ENCODE measurements at places on chromosomes 2 and 18. TPM values are rescaled to one million over a fixed set of nuclear protein-coding genes. Genes with fewer than 3 reads are reported as not detected.

- peak; percentile 44 for DNase-seq
Measured at GRCh38 chr2:43044093-43044681, 182.2 kb downstream of the ZFP36L2 start.

TXNDC2 gene
- not detected for polyA plus RNA-seq

DNA sequence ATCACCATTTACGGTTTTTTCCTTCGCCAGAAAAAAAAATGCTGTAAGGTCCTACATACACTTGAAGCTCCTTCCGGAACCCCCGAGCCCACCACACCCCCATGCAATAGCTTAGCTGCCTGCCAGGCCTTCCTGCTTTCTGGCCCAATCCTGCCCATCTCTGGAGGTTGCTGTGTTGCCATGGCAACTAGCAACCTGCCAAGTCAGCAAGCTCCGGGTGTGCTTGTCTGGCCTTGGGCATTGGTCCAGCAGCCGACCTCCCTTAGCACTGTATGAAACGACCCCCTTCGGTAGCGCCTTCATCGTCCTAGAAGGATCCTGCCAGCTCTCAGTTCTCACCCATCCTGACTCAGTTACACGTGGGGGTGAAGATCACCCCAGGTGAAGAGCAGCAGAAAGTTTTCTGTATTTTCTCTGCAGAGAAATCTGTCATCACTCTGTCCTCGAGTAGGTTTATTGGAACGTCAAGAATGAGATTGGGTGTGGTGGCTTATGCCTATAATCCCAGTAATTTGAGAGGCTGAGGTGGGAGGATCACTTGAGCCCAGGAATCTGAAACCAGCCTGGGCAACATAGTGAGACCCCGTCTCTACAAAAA lies 47.4 kb upstream of the MTCL1 start:
- DNase-seq: no peak

DNA sequence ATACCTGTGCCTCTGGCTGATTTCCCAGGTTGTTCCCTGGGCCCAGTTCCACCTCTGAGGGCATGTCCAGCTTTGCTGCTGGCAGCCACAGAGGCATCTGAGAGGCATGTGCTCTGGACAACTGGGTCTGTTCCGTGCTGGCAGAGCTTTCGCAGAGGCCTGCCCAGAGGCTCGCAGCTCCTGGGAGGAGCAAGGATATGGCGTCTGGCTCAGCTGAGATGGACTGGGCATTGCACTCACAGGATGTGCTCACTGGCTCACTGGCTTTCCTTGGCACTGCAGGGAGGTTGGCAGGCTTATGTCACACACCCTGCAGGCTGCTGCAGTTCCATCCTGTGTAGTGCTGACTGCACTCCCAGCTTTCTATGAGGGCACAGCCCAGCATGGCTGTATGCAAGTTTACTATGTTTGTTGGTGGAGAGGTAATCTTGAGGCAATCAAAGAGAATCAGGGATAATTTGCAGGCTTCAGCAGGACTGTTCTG lies 172.3 kb downstream of the PRKCE start:
- peak; percentile 95 for DNase-seq

GRCh38 chr2:154495455-154495868 lies 203.0 kb upstream of the KCNJ3 start:
- no peak for DNase-seq

DNA sequence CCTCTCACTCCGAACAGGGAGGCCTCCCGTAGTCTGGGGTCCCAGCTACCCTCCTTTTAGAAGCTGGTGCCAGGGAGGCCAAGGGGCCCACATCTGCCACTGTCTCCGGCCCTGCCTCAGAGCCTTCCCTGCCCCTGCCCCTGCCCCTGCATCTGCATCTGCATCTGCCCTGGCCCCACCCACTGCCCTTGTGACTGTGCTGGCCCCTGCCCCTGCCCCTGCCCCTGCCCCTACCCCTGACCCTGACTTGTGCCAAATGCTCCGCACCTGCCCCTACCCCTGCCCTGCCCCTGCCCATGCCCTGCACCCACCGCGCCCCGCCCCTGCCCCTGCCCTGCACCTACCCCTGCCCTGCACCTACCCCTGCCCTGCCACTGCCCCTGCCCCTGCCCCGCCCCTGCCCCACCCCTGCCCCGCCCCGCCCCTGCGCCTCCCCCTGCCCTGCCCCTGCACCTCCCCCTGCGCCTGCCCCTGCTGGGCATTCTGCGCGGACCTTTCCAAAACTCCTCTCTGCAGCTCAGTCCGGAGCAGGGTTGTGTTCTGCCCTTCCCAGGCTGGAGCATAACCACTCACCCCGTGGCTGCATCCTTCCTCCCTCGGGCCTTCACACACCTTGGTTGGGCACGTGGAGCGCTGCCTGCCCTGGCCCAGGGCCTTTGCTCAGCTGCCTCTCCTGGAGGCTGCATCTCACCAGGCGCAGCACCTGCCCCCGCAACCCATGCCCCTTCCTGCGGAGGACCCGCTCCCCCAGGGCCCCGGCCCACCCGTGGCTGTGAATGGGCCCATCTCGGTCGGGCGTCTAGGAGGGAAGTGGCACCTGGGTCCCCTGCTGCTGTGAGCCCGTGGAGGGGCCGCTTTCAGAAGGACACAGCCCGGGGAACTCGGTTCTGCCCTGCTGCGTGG lies 5.4 kb downstream of the SNTG2 start:
- no peak for DNase-seq

GRCh38 chr2:100765481-100765880 lies 54.5 kb upstream of the NPAS2 start:
- DNase-seq: no peak

UPP2 gene
- not detected for polyA plus RNA-seq

DNA sequence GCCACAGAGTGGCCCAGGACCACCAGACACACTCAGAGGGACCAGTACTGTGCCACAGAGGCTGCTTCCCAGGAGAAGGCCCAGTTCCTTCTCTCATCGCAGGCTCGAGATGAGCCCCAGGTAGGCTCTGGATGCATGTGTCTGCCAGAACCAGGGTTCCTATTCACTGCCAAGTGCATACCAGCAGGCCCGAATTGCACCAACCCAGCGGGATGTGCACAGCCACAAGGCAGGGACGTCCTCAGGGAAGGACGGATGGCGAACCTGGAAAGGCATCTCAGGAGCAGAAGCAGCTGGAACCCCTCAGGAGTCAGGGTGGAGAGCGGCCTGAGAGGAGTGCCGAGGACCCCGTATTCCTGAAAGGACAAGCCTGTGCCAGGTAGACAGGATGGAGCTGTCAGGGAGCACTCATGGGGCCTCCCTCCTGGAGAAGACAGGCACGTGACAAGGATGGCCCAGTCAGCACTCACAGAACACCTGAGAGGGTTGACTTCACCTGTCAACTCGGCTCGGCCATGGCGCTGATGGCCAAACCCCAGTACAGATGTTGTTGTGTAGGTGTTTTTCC lies 73.7 kb downstream of the PTGR3 start:
- no peak for DNase-seq

GRCh38 chr2:160125828-160126227 lies 63.4 kb upstream of the PLA2R1 start:
- no peak for DNase-seq

GRCh38 chr2:217216982-217217381 lies 357.1 kb upstream of the TNP1 start:
- DNase-seq: no peak

GRCh38 chr2:160145471-160145870 lies 54.6 kb downstream of the ITGB6 start:
- DNase-seq: no peak

- DNase-seq: no peak
Measured at GRCh38 chr2:12478151-12479064, 238.3 kb upstream of the TRIB2 start.

ABCB11 gene
- 0.03 TPM for polyA plus RNA-seq

DNA sequence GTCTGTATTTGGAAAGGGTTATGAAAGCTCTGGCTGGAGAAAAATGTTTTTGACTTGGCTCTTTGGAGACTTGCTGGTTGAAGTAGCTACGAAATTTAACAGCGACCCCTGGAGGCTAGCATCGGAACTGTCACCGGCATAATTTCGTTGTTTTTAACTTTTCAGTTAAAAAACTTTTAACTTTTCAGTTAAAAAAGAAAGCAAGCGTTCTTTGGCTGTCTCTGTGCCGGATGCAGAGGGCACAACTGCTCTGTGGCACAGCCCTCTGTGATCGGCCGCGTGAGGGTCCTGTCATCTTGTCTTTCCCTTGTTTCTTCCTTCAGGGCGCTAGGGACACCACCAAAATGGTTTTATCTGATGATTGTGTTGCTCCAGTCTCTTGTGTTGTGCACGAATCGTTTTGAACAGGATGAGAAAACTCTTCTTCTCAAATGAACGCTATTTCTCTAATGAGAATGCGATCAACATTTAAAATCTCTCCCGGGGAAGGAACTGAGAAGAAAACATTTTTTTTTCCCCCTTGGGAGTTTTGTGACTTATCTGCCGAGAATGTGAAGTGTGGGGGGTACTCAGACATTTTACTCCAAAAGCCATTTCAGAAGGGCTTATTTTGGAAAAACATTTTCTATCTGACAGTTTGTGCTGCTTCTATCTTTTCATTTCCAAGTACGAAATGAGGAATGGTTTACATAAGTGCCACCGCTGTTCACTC lies 57.1 kb downstream of the ADCYAP1 start:
- DNase-seq: no peak

DNA sequence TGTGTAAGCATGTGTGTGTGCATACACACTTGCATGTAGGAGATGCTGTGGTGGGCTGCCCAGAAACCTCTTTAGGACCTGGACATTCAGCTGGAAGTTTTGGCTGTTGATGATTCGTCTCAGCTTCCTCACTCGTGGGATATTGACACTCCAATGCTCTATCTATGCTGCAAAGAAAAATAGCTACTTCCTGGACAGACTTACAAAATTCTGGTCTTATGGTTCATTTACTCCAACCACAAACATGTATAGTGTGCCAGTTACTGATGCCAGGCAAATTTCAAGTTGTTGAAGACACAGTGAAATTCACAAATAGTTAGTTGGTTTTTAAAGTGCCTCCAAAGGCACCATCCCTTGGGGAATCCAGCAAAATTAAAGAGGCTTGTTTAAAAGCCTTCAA lies 882.6 kb downstream of the CPS1 start:
- DNase-seq: no peak

ASB18 gene
- 1.1 TPM for polyA plus RNA-seq

DNA sequence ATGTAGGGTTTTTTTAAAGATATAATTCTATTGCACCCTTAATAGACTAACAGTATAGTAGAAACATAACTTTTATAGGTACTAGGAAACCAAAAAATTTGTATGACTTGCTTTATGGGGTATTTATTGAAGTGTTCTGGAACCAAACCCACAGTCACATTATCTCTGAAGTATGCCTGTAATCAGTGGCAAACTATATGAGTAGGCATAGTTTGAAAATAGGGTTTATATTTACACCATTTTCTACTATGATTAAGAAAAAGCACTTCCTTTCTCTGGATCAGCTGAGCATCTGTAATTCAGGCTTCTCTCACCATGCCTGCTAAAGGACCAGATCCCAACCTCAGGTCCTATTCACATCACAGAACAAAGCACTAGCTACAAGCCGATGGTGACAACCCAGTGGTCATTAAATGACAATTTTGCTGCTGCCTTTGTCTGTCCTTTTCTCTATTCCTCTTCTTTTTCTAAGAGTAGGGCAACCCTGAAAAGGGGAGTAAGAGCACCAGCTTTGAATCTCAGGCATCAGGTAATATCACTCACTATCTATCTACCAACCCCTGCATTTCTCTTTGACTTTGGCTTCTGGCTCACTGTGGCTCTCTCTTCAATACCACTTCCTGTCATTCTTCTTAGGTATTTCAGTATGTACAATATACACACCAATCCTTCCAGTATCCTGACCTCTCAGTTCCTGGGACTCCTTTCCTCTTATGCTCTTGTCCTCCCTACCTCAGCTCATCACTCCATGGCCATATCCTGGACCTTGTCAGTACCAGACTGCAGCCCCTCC lies 14.4 kb downstream of the NEMP2 start:
- DNase-seq: no peak

GRCh38 chr2:149015501-149015900 lies 23.0 kb upstream of the LYPD6B start:
- DNase-seq: no peak

GRCh38 chr2:229022652-229023051 lies 248.4 kb downstream of the PID1 start:
- no peak for DNase-seq

DNA sequence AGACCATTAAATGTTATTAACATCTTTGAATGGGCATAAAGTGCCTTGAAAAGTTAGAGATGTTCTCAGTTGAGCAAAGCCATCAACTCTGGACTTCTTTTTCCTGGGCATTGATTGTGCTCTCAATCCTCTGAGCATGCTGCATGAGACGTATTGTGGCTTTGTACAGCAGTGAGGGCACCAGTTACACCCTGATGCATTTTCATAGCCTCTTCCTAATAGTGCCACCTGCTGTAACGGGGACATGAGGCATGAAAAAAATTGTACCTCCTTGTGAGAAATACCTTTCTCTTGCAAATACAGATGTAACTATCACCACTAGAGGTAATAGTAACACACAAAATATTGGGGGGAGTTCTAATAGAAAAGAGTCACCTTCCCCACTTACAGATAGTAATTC lies 697.5 kb downstream of the TMEM182 start:
- DNase-seq: no peak

MARCHF4 gene
- 0.04 TPM for polyA plus RNA-seq

SNED1 gene
- 9.2 TPM for polyA plus RNA-seq

SP140 gene
- polyA plus RNA-seq: 0.23 TPM

DNA sequence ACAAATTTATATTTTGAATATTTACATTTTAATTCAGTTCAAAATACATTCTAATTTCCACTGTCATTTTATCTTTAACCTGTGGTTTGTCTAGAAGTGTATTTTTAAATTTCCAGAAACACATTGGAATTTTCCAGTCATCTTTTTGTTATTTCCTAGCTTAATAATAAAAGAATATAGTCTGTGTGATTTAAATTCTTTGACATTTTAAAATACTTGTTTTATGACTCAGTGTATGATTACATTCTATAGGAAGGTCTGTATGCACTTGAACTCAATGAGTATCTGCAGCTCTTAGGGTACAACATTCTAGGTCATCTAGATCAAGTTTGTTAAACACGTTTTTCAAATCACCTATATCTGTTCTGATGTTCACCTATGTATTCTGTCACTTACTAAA lies 88.3 kb upstream of the MBOAT2 start:
- no peak for DNase-seq

CHST9 gene
- polyA plus RNA-seq: under 0.01 TPM

- DNase-seq: no peak
Measured at GRCh38 chr2:30990176-30990575, 148.1 kb downstream of the GALNT14 start.

ATAD2B gene
- polyA plus RNA-seq: 5.6 TPM

DNA sequence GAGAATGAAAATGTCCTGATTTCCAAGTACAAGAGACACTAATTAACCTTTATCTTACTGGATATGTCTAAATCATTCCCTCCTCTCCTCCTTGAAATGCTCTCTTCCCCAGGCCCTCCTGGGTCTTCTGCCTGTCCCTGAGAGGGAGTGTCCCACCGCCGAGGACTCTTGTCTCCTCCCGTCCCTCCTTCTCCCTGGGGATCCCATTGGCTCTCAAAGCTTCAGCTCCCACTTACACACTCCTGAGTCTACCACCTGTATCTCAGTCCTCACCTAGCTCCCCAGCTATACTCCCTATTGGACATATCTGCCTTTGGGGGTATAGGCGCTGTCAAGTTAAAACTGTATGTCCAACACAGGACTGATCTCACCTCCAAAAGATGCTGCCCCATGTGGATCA lies 116.1 kb downstream of the TMEM163 start:
- no peak for DNase-seq

GRCh38 chr18:34734056-34734455 lies 24.0 kb downstream of the DTNA start:
- DNase-seq: no peak

Data from psoas muscle (tissue), 8 donors.